Erythroblast (primary cell): ENCODE measurements at places on chromosomes 3 and 15.

- DNase-seq, result no peak
These were observed 32.7 kb downstream of the MME start for GRCh38 chr3:155112661-155113389.

- DNase-seq, result no peak
These were observed 191.6 kb downstream of the CPNE4 start for GRCh38 chr3:131843174-131843573.

DNA sequence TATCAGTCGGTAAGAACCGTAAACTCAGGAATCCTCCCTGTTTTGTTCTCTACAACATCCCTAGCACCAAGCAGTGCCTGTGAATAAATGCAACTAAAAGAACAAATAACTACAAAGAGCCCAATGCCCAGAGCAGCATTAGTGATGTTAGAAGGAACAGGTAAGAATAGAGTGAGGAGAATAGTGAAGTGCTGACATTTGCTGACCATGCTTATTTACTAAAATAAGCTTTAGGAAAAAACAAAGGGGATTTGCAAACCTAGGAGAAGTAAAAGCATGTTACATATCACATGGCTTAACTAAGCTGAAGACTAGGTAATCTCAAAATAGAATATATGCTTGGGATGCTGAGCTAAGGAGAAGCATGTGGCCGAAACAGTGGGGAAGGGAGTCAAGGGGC, 186.1 kb upstream of the SLC2A2 start:
- DNase-seq, result no peak

GRCh38 chr15:88630798-88631463, 7.9 kb upstream of the ISG20 start:
- DNase-seq, result no peak

DNA sequence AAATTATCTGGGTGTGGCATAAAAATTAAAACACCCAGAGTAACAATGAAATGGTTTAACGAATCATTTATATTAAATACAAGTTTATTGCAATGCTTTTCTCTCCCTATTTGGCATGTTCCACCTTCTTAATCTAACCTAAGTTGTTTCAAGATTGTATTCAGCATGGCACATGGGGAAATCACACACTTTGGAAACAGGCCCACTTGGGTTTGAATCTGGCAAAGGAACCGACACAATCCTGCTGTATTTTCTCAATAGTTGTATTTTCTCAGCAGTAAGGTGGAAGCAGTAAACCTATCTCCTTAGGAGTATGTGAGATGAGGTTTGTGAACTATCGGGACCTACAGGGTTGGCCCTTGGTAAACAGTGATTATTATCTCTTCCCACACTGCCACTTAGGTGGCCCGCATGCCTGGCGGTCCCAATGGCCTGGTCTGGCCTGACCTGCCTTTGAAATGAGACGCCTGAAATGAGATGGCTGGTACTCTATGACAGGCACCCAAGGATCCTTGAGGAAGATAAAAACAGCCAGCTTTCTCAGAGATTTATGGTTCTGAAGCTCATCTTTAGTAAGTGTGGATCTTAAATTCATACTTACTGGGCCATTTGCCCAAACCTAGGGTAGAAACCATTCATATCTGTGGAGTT, 45.3 kb upstream of the VILL start:
- DNase-seq, result no peak

GRCh38 chr3:99499235-99500158, 138.9 kb upstream of the COL8A1 start:
- DNase-seq, result peak; percentile 30

GRCh38 chr15:44307712-44308111, 19.2 kb downstream of the GOLM2 start:
- no peak for DNase-seq

GRCh38 chr3:79767194-79767904, 449 bp downstream of the ROBO1 start:
- DNase-seq, result no peak

- DNase-seq, result peak; percentile 57
These were observed at the start of gene SLCO3A1 for GRCh38 chr15:91853511-91853947. TSS of gene SLCO3A1 (plus strand) at chr15:91853708.

- DNase-seq, result peak; percentile 42
These were observed 253.5 kb upstream of the ZPLD1 start for GRCh38 chr3:102181175-102181920.

- DNase-seq, result no peak
These were observed 614.8 kb upstream of the BCHE start for GRCh38 chr3:166451997-166452396.

DNA sequence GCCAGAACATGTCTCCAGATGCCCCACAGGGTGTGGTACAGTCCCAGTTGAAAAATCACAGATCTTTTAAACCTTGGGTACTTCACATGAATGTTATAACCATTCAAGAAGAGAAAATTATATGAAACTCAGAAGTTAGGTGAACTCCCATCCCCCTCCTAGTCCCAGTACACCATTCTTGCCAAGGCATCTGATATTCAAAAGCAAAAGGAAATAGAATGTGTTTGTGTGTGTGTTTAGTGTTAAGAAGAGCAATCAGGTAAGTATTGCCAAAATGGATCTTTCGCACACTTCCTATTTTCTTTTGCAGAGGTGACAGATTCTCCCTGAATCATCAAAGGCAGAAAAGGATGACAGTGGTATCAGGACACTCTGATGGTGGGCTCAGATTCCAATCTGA, 44.1 kb upstream of the LMOD3 start:
- DNase-seq, result no peak

DNA sequence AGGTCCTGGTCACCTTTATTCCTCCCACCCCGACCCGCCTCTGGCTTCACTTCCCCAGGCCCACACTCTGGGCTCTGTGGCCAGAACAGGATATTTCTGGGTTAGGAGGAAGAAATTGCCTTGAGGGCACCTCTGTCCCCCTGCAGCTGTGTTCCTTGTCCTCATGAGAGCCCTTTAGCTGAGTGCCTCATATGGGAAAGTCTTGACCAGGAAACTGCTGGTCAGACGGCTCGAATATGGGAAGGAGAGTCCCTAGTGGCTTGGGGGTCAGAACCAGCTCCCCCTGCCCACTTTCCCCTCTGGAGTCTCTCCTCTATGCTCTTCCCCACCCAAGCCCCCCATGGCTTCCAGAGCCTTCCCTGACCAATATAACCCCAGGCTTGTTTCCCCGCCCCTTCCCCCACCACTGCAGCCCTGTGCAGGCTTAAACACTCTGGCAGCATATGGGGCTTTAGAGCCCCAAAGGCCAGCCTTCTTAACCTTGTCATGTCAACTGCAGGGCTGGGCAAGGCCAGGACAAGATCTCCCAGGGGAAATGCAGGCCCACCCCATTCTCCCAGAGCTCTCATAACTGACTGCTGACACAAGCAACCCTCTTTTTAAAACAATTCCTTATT, 36.4 kb downstream of the SEC22C start:
- DNase-seq, result no peak

DNA sequence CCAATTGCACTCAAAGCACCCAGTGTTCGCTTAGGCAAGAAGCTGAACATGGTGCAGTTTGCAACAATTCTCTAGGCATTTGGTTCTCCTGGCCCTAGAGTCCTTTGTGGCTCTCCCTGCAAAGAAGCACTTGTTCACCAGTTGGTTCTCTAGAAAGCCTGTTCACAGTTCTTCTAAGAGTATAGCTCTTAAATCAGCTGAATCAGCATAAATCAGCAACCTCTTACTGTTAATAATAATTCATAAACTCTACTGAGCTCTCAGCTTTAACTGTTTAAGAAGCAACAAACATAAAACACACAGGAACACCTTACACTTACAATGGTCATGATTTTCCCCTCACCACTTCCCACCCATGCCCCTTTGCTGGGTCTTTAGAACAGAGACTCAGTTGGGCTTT, 56.8 kb upstream of the PPP2R3A start:
- DNase-seq, result no peak

DNA sequence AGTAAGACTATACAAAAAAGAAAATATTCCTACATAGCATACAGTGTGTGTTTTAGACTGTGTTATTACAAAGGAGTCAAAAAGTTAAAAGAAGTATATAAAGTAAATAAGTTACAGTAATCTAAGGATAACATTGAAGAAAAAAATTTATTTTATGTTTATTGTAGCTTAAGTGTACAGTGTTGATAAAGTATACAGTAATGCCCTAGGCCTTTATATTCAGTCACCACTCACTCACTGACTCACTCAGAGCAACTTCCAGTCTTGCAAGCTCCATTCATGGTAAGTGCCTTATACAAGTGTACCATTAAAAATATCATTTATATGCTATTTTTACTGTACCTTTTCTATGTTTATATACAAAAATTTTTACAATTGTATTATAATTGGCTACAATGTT, 220.1 kb downstream of the BCHE start:
- DNase-seq, result no peak

- no peak for DNase-seq
These were observed 217.4 kb upstream of the WNT5A start for GRCh38 chr3:55704521-55704920.

- no peak for DNase-seq
These were observed 81.1 kb downstream of the SOX14 start for GRCh38 chr3:137845194-137845593.

DNA sequence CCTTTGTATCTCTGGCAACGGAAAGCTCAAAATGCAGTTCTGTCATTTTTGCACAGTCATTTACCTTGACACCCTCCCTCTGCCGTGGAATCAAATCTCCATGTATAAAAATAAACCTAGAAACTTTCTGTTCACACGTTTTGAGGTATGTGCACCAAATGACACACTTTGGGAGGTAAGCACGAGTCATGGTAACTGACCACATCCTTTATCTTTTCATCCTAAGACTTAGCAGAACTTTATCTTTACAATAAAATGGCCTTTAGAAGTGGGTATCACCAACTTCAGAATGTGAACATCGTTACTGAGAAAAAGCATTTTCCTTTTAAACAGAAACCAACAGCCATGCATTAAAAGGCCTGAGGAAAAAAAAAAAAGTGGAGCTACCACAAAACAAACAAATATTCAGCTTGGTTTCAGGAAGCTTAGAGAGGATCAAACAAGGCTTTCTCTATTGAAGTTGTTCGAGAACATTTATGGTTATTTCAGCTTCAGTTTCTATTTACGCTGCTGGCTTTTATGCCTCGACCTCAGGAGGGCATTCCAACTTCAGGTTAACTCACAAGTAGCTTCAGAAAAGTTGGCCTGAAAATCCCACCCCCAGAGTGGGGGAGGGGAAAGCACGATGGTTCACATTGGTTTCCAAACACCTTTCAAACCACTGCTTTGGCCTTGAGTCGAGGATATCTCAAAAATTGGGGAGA, 171.1 kb upstream of the ICE2 start:
- no peak for DNase-seq

- no peak for DNase-seq
These were observed 36.4 kb upstream of the ABHD2 start for GRCh38 chr15:89051875-89052274.

DNA sequence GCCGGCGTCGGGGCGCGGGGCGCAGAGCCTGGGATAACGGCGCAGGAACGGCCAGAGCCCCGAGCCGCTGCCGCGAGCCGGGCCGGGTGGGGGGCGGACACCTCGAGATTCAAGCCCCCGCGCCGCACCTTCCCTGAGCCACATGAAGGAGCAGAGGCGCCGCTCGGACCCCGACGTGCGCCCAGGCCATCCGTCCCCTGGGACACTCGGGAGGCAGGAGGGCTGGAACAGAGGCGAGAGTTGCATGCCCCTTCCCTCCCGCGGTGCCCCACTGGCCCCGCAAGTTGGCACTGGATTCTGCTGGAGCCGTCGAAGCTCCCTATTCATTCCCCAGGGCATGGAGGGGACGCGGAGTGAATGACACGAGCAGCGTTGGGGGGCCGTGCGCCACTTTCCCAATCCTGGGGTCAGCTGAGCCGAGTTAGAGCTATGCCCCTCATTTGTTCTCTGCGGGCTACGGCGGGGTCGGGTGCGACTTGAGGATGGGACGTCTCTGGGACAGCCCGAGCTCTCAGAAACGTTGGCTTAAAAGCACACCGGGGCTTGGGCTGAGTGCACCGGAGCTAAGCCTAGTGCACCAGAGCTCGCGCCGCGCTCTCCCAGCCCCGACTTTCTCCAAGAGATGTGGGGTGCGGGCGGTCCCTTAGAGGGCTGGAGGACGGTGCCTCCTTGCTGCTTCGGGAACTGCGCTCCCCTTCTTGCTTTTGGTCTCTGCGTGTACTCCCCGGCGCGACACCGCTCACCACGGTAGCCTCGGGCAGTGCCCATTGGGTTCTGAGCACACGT, 588 bp downstream of the SLC6A1 start:
- DNase-seq, result no peak

DNA sequence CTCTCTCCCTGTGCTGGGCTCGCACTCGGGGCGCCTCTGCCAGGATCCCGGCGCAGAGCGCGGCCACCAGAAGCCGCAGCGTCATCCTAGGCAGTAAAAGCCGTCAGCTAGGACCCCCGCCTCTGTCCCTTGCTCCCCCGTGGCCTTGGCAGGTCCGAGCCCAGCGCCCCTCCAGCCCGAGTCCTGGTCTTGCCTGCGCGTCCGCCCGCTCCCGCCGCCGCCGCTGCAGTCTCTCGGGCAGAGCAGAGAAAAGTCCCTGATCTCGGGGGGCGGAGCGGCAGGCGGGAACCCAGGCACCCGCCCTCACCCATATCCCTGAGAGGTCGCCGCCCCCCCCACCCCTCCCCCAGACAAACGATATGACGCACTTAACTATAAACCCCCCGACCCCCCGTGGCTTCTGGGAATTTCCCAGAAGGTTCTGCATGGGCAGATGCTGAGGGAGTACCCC, at the start of gene COL7A1:
Gene COL7A1, minus strand, starts transcription at position 255 of the 451 bp plus-strand sequence. Its CDS starts 170 bp downstream, at position 85.
- DNase-seq, result no peak

GRCh38 chr3:11199902-11200845, 45.9 kb downstream of the HRH1 start:
- no peak for DNase-seq

DNA sequence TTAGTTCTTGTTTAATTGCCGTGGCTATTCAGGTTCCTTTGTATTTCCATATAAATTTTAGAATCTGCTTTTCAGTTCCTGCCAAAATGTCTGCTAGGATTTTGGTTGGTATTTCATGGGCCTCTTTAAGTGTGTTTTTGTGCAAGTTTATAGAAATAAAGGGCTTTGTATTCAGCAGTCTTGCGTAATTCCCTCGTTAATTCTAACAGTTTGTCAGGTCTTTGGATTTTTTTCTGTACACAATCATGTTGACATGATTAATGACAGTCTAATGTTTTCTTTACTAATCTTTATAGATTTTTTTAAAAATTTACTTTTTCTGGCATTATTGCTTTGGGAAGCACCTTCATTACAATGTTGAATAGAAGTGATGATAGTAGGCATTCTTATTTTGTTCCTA, 120.9 kb downstream of the NEK11 start:
- DNase-seq, result no peak

- DNase-seq, result no peak
These were observed 10.5 kb downstream of the POMGNT2 start for GRCh38 chr3:43095370-43095769.
